NCI-H1092 (cell line): ENCODE measurements at places on chromosomes 7 and 10.

DNA sequence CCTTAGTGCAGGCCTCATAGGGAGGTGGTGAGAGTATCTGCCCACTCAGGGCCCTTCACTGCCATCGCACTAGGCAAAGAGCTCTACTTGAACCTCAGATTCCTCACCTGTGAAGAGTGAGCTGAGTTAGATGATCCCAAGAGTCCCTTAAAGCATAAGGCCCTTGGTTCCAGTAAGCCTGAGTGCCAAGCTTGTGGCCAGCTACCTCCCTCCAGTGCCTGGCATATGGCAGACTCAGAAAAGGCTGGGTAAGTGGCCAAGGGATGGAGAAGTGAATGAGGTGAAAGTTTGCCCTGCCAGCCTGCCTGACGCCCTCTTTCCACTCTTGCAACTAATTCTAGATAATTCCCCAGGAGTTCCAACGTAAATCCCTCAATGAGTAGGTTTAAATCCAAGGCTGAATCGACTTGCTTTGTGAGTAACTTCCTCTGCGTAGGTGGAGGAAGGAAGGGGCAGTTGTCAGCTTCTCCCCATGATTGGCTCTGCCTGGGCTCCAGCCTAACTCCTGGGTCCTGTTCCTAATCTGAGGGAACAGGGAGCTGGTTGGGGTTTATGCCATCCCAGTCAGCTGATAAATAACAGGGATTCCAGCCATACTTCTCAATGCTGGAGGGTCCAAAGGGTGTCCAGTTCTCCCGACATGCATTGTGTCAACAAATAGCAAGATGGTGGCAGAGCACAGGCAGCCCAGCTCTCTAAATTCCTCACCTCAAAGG lies 14.2 kb downstream of the DUSP5 start:
- DNase-seq: no peak

GRCh38 chr10:108204528-108205305 lies 1040.2 kb upstream of the SORCS1 start:
- DNase-seq: no peak

- DNase-seq: no peak
Measured at GRCh38 chr7:27515933-27516332, 146.8 kb downstream of the HIBADH start.

GRCh38 chr7:149090397-149091195 lies at the start of gene ZNF786:
Gene ZNF786, minus strand, starts transcription at chr7:149090718. Its CDS starts 78 bp downstream, at chr7:149090640.
- DNase-seq: peak; percentile 72

- no peak for DNase-seq
Measured at GRCh38 chr7:151697942-151698341, 178.2 kb upstream of the RHEB start.

DNA sequence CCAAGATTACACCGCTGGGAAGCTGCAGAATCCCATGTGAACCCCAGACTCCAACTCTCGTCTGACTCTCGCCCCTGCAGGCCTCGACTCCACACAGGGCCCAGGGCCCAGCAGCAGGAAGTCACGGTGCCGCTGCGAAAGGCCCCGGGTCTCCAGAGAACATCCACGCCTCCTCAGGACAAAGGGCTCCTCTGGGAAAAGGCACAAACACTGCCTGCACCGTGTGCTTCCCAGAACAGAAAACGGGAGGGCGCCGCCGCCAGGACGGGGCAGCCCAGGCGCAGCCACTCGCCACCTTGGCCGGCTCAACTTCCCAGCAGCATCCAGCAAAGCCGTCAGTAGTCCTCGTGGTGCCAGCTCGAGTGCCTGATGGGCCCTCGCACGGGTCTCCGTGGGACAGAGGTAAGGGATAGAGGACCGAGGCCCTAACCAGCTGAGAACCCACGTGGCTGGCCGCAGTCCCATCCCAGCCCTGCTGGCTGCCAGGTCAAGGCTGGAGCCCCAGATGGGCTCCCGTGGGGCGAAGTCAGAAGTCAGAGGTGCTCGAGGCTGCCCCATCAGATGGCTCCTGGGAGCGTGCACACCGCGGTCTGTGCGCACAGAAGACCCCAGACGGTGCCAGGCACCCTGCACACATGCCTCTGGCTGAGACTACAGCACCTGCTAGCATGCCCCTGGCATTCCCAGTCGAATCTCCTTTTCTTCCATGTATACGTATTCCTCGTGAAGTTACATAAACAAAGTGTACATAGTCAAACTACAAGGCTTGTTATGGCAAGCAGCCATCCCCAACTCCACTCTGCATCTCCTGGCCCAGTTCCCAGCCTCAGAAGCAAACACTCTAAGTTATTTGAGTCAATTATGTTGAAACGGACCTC lies 60.2 kb downstream of the MAD1L1 start:
- DNase-seq: peak; percentile 75

DNA sequence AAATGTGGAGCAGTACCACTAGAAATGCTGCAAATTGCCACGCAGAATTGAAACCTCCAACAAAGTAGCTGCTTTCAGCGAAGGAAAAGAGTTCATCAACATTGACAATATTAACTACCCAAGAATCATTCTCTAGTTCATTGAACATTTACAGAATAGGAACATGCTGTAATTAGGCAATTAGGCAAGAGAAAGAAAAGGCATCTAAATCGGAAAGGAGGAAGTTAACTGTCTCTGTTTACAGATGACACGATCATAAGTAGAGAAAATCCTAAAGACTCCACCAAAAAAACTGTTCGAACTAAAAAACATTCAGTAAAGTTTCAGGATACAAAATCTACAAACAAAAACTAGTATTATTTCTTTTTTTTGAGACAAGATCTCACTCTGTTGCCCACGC lies 8.9 kb upstream of the PKD1L1 start:
- DNase-seq: no peak

DNA sequence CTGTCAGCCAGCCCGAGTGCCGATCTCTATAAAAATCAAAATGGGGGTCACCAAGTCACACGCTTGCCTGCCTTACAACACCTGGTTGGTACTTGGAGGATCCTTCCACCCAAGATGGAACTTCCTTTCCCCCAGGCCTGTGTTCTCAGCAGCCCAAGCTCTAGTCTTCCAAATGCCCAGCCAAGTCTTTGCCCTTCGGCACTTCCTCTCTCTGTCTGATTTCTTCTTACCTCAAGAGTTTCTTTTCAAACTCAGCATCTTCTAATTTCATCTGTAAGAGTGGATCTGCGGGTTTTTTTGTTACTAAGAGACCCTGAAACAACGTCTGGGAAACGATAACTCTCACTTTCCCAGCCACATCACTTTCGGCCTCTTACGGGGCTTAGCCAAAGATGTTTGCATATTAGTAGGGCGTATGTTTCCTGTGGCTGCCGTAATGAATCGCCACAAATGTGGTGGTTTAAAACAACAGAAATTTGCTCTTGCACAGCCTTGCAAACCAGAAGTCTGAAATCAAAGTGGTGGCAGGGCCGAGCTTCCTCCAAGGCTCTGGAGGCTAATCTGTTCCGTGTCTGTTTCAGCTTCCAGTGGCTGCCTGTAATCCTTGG lies 219.9 kb downstream of the TCF7L2 start:
- no peak for DNase-seq

GRCh38 chr7:47852330-47853245 lies 95.7 kb downstream of the PKD1L1 start:
- no peak for DNase-seq

DNA sequence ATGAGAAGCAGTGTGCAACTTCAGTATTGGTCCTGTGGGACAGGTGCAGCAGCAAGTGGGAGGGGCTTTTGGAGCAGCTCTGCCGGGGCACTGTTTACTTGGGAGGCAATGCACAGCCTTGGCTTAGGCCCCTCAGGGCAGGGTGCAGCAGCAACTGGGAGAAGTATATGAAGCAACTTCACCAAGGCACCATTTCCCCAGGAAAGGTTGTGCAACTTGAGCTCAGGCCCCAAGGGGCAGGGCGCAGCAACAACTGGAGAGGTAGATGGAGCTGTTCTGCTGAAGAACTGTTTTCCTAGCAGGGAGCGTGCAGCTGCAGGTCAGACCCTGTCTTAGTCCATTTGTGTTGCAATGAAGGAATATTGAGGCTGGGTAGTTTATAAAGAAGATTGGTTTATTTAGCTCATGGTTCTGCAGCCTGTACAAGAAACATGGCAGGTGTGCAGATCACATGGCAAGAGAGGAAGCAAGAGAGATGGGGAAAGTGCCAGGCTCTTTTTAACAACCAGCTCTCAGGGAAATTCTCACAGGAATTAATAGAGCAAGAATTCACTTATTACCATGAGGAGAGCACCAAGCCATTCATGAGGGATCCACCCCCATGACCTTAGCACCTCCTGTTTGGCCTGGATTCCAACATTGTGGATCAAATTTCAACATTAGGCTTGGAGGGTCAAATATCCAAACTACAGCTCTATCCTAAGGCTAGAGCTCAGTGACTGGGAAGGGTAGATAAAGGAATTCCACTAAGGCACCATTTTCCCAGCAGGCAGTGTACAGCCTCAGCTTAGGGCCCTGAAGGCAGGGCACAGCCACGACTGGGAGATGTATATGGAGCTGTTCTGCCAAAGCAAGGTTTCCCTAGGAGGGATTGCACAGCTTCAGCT lies 10.9 kb downstream of the GPR141 start:
- no peak for DNase-seq

DNA sequence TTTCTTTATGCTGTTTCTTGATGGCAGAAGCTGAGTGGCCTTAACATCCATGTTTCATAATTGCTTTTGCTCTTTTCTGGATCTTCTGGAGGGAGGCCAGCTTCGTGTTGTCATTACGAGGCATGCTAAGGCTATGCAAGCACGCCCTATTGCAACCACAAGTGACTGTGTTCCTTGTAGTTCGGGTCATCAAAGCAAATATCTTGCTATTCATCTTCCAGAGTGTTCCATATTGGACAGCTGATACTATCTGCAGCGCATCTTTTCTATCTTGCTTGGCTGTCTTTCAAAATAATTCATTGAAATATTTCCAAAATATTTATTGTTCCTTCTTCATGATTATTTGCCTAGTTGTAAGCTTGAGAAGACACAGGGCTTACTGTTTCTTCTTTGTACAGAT lies 5.0 kb downstream of the EPHB6 start:
- DNase-seq: no peak

DNA sequence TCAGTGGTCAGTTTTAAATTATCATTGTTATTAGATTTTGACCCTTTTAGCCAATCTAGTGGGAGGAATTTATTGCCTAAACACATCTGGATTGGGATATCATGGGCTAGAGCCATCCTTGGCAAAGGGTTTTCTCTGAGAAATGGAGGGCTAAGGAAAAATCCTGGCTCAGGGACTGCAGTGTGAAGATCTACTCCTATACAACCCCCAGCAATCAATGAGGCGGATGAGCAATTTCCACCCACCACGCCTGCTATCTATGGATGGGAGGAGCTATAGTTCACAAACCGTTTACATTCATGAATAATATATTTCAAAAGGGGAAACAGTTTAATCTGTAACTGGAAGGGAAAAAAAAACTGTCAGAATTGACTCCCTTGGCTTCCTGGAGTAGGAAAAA lies 2.7 kb downstream of the CAV1 start:
- no peak for DNase-seq

GRCh38 chr10:98119891-98120290 lies 14.6 kb upstream of the R3HCC1L start:
- no peak for DNase-seq

GRCh38 chr10:8063935-8064334 lies 9.4 kb downstream of the GATA3 start:
- no peak for DNase-seq

GRCh38 chr10:73900064-73900463 lies 10.9 kb upstream of the PLAU start:
- no peak for DNase-seq

- no peak for DNase-seq
Measured at GRCh38 chr7:139998572-139998971, 64.2 kb downstream of the PARP12 start.

GRCh38 chr7:110522061-110522760 lies 568.7 kb upstream of the LRRN3 start:
- DNase-seq: peak; percentile 23

- DNase-seq: no peak
Measured at GRCh38 chr7:106329971-106330733, 45.4 kb upstream of the NAMPT start.

- no peak for DNase-seq
Measured at GRCh38 chr7:6172910-6173295, 99.5 kb downstream of the CYTH3 start.

- no peak for DNase-seq
Measured at GRCh38 chr7:15543256-15543655, 18.6 kb downstream of the AGMO start.

GRCh38 chr7:132882714-132883428 lies 199.0 kb downstream of the CHCHD3 start:
- no peak for DNase-seq

GRCh38 chr7:68276725-68277124 lies 1280.1 kb downstream of the TYW1 start:
- no peak for DNase-seq

DNA sequence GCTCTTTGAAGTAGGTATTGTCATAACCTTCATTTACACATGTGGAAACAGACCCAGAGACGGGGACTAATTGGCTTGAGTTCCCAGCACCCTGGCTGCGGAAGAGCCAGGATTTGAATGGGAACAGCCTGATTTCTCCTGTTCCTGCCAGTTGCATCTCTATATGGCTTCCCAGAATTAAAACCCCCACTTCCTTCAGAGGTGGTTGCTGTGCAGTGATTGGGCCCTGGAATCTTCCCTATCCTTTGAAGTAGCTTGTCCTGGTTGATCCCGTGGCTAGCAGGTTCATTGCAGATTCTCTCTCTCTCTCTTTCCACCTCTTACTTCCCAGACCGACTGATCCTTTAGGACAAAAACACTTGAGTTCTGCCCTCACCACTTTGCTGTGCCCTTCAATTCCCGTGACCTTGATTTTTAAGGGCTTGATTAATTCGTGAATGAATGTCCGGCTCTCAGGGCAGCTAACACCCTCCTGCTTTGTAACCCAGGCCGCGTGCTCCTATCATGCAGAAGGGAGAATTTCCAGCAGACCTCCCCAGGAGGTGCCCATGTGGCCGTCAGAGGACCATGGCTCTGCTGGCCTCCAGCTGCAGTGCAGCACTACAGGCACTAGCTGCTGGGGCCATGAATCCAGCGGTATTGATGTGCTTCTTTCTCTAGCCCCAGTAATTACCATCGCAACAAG lies 120.6 kb upstream of the AGK start:
- peak; percentile 38 for DNase-seq

GRCh38 chr7:90424720-90425119 lies 21.5 kb downstream of the CLDN12 start:
- no peak for DNase-seq

DNA sequence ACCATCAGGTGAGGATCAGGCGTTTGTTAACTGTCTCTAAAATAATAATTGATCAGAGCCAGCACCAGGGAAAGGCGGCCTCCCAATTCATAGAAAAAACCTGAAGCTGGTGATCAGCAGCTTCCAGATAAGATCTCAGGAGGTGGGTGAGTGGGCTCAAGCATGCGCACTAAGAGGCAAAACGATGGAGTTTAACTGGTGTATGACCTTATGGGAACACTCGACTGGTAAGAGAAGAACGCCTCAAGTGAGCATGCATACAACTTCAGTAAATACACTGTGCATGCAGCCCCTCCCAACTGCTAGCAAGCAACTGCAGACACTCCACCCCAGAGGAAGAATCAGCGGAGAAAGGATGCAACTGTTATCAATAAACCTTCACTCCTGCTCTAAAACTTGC lies 18.1 kb downstream of the RAPGEF5 start:
- DNase-seq: no peak
